ENCODE measurements at places on chromosomes 3 and 15.

GRCh38 chr3:27883266-27883665 is 161.1 kb upstream of the EOMES start:
- DNase-seq, result no peak

DNA sequence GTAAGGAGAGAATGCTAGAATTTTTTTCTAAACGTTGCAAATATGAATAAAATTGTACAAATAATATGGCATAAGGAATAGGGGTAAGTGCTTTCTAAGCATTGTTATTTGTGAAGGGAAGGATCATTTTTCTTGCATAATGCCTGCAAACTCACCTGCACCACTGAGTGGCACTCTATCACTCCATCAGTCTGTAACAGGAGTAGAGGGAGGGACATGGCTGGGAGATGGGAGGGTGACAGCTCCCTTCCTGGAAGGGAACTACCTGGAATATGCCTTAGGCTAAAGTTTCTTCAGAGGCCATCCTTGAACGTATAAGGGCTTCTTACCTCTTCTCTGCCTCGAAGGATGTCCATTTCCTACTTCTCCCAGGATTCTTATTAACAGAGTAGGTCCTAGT is 3.0 kb downstream of the NAALADL2 start:
- DNase-seq, result no peak

DNA sequence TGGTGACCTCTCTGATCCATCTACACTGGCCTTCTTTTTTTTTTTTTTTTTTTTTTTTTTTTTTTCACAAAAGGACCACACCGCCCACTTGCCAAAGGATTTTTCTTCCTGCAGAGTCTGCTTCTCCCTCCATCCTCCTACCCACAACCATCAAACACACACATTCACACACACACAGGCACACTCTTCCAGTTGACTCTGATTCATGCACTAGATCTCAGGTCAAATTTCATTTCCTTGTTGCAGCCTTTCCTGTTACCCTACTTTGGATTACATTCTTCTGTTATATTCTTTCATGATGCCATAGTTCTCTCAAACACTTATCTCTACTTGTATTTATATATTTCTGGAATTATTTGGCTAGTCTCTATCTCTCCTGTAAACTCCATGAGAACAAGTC is 133.9 kb downstream of the STAC start:
- DNase-seq, result no peak

GRCh38 chr3:139044366-139045210 is at the start of gene PRR23C:
Gene PRR23C (minus strand): TSS chr3:139044892. CDS start chr3:139044620, 272 bp downstream.
- DNase-seq, result no peak

DNA sequence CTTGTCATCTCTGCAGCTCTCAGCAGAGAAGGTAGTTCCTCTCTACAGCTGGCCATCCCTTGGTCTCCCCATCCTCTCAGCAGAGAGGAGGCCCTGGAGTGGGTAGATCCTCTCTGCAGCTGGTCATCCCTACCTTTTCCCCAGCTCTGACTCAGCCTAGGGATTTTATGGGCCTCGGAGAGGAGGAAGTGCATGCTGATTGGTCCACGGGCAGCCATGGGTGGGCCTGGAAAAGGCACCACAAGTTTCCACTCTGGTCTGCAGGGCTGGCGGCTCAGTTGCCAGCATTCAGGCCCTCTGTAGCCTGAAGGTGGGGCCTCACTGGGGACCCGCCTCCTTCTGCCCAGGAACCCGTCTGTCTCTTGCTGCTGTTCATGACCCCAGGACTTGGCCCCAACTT is 36.9 kb downstream of the NR1D2 start:
- DNase-seq, result no peak

DNA sequence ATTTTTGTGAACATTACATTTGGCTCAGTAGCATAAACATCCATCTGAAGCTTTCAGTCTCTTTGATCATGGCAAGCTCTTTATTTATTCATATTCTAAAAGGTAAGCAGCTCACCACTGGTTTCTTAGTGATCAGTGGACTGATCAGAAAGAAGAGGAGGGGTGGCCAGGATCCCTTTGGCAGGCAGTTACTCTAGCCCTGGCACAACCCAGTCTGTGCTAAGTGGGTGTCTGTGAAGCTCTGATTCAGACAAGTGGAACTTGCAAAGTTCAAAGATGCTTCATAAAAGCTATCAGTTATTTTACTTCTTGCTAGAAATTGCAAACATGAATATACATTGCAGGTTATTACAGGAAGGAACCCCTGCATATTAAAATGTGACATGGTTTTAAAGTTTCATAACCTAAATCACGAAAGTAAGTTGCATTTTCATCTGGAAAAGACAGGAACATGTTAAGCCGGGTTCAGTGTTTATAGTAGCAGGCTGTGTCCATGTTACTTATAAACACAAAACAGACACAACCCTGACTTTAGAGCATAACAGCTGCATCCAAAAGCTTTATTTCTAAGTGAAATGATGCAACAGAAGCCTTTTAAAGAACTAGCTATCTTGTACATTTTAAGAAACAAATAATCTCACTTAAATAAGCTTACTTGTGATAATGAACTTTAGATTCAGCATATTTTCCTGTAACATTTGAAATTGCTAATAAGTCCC is 785.3 kb downstream of the MCTP2 start:
- no peak for DNase-seq

GRCh38 chr15:81386947-81387346 is 12.9 kb upstream of the TMC3 start:
- DNase-seq, result no peak

GRCh38 chr3:142366434-142366833 is 81.4 kb downstream of the XRN1 start:
- no peak for DNase-seq

DNA sequence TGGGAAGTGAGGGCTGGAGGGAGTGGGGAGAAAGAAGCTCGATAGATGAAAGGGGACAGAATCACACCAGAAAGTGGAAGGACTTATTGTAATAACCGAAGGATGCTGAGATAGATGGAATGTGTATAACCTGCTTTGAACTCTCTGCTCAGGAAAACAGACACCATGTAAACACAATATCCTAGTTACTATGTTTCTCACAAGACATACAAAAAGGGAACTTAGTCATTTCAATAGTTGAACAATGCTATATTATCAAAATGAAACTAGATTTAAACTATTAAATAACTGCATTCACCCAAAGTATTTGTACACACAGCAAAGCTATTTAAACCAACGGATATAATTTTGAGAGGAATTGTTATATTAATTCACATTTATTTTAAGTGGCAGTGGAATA is 108.3 kb upstream of the GADL1 start:
- DNase-seq, result peak; percentile 8

GRCh38 chr3:187112934-187113793 is 26.1 kb downstream of the RPL39L start:
- DNase-seq, result no peak

DNA sequence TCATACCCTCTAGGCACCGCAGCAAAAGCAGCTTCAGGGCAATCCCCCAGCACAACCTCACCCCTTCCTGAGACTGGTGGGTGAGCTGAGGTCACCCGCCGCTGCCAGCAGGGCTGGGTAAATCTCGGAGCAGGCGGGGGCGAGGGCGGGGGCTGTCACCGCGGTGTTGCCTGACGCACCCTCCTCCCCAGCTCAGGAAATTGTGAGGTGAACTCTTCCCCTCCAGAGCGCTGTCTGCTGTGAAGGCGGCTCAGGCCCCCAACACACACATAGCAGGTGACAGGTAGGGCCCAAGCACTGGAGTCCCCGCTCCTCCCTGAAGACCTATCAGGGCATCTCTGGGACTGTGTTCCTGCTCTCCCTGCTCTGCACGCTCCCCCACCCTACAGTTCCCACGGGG is 30.2 kb upstream of the FURIN start:
- DNase-seq, result no peak

- no peak for DNase-seq
Observed at GRCh38 chr3:150264561-150265279, 143.4 kb upstream of the TSC22D2 start.

GRCh38 chr3:127628426-127628787 is 578 bp upstream of the PODXL2 start:
- no peak for DNase-seq
